ENCODE measurements at places on chromosomes 5 and 9.

DNA sequence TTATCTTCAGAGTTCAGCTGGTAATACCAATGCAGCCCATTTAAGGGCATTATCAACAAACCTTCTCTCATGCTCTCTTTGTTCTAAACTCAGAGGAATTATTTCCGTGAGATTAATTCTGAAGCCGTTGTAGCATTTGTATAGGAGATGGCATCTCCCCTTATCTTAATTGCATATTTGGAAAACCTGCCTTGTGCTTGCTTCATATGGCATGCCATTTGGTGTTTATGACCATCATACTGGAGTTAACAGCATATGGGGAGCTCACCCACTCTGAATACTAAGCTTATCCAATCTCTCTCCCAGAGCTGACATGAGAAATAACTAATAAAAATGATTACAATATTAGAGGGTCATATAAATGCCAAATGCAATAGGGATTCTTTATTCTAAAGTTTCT lies 243.2 kb downstream of the BRINP1 start:
- DNase-seq = no peak

GRCh38 chr5:77356740-77357139 lies 135.4 kb downstream of the WDR41 start:
- DNase-seq = no peak

GRCh38 chr5:151696470-151697061 lies 9.9 kb upstream of the SPARC start:
- DNase-seq = no peak

DNA sequence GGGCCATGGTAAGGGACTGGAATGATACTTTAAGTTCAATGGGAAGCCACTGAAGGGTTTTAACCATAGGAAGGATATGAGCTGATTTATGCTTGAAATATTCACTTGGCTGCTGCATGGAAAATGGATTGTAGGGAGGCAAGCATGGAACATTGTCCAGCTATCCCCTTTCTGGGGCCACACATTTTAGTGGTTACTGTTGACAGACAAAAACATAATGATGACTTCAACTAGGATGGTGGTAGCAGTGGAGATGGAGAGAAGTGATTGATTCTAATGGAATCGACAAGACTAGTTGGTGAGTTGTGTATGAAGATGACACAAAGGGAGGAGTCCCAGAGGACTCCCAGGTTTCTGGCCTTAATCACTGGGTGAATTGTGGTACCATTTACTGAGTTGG lies 6.2 kb upstream of the FCHSD1 start:
- no peak for DNase-seq

DNA sequence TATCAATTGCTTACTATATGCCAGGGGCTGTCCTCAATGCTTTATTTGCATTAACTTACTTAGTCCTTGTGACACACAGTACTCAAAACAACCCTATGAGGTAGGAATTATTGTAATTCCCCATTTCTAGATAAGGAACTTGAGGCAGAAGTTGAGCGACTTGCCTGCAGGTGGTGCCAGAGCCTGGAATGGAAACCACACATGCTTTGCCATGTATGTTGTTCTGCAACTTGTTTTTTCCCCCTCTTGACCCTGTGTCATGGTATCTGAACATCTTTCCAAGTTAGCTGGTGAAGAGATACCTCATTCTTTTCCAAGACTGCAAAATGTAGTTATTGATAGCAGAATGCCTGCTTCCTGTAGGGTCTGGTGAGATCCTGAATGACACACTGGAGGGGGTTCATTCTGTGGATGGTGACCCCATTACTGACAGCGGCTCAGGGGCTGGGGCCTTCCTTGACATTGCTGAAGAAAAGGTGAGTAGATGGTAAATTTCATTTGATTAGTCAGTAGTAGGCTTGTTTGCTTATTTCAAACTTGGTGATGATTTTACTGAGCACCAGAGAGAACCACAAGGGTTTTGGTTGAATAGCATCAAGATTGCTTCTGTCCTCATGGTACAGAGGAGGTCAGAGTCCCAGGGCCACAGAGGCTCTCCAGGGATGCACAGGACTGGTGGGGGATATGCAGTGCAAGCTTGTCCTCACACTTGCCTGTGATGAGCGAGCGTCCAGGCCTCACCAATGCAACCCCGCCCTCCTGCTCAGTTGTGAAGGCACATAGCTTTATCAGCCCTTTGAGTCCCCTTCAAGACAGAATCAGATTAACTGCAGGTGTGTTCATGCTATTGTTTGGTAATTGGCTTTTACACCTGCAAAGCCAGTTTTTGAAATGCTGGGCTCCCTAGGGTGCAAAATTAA lies 57.0 kb downstream of the COL15A1 start:
- DNase-seq = peak; percentile 25

DNA sequence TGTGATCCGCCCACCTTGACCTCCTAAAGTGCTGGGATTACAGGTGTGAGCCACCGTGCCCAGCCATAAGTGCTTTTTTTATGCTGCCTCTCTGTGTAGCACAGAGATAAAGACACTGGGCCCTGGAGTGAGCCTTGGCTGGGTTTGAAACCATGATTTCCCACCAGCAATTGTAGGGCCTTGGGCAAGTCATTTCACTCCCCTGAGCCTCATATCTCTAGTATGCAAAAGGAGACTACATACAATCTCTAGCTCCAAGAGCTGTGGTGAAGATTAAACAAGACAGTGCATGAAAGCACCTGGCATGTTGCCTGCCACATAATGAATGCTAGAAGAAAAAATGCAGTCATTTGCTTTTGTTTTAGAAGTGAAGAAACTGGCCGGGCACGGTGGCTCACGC lies 3.9 kb downstream of the FABP6 start:
- no peak for DNase-seq

GRCh38 chr5:110769000-110769681 lies 30.3 kb downstream of the SLC25A46 start:
- DNase-seq = no peak

- no peak for DNase-seq
Observed at GRCh38 chr5:5046680-5047502, 93.2 kb upstream of the ADAMTS16 start.

GRCh38 chr5:159765760-159766517 lies 150.3 kb upstream of the ADRA1B start:
- DNase-seq = no peak

DNA sequence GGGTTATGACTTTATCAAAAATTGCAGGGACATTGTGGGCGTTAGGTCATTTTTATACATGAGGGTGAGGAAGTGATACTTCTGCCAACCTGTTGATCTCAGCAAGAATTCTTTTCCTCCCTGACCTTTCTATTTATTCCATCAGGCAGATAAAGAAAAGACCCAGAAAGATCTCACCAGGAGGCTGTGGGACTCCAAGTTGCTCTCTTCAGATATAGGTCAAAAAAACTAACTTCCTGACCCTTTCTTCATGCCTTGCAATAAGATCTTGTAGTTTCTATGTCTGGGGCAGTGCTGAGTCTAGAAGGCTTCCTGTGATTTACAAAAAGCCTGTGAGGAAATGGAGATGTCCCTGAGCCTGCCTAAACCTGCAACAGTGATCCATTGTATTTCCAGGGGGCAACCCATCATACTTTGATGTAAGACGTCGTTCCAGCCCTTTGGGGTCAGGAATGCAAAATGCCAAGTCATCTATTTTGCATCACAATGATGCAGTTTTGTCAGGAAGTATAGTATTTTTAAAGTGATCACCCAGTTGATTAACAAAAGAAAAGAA lies 22.0 kb upstream of the PIK3R1 start:
- DNase-seq = no peak

- no peak for DNase-seq
Observed at GRCh38 chr9:93579711-93580516, 3.5 kb downstream of the PHF2 start.

DNA sequence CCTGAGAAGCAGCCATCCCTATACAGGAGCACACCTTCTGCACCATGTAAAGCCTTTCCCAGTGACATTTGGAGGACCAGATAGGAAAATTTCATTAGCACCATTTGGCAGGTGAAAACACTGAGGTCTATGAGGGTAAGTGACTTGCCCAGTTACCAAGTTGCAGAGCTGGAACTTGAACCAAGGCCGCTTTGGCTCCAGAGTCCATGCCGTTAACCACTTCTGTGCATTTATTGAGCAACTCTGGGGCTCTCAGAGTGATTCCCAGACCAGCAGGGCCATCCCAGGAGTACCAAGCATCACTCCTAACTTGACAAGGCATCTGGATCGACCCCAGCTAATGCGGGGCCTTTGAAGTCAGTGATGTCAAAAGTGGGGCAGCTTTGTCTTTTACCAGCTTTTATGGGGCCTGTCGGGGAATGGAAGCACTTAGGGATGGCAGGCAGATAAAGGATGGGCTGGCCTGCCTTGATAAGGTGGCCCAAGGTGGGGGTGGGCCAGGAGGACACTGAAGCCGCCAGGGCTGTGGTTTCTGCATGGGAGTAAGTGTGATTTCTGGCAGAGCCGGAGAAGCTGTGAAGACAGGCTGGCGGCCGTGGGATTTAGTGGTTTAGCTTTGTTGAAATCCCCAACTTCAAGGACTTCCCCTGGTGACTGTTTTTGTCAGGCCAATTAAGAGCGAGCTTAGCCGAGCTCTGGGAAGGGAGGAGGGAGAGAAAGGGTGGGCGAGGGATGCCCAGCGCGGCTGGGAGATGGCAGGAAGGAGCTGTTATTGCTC lies 127.3 kb downstream of the MACROH2A1 start:
- no peak for DNase-seq

- no peak for DNase-seq
Observed at GRCh38 chr9:110922145-110922544, 116.1 kb downstream of the LPAR1 start.

- no peak for DNase-seq
Observed at GRCh38 chr9:27261517-27262211, 35.3 kb downstream of the EQTN start.

DNA sequence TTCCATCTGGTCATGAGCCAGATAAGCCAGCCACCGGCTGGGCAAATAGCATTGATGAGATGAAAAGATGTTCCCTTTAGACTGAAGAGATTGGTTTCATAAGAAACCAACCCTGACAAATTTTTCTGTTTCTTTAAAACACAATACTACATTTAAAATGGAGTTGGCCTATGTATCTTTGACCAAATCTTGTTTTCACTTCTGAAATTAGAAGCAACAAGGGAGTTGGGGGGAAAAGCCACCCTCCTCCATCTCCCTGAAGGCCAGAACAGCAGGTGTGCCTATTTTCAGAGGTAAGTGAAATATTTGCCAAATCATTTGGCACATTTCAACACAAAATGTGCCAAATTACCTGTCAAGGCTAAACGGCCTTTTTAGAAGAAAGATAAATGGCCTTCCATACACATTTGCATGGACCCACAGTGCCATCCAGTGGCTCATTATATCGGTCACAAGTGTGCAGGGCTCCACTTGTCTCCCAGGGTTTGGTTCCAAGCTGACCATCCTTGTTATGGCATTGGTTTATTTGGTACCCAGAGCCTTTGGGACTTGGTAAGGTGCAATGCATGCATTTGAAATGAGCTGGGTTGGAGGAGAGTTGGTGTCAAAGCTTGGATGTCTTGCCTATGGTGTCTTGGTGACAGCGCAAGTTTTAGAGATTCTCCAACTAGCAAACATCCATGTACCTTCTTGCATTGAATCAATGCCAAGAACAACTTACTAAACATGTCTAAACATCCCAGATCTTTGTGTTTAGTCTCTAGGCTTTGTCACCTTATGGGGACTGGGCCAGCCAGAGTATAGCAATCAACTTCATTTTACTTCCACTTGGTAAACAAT lies 372.0 kb upstream of the KIF2A start:
- DNase-seq = no peak

- no peak for DNase-seq
Observed at GRCh38 chr5:57007344-57007743, 55.4 kb upstream of the MIER3 start.

DNA sequence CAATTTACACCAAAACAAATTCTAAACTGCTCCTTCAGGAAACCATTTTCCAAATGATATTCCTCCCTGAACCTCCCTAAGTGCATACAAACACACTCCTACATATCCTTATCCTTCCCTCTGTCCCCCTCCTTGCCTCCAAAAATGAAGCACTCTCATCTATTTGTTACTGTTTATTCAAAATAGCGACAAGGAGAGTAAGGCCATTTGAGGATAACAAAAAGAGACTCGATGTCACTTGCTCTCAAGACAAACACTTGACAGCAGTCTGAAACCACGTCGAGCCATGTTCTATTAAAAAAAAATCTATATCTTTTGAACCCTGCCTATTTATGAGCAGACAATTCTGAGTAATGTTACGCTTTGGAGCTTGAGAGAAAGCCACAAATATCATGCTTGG lies 547.9 kb downstream of the DTWD2 start:
- no peak for DNase-seq

- no peak for DNase-seq
Observed at GRCh38 chr9:131826053-131826452, 86.2 kb upstream of the RAPGEF1 start.

DNA sequence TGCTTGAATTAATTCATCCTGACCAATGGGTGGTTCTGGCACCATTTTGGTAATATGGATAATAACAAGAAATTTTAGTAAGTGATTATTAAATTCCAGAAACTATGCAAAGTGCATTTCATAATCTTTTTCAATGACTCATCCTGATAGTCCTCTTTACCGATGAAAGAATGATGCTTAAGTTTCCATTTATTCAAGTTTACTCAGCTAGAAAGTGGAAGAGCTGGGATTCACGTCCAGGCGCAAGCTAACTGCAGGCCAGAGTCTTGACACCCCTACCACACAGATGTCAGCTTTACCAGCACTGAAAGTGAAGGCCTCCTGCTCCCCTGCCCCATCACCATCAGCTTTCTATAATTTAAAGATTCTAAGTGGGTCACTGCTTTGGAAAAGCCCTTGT lies 493.5 kb upstream of the WWC1 start:
- DNase-seq = no peak

GRCh38 chr5:42923710-42924109 lies 112.0 kb upstream of the SELENOP start:
- no peak for DNase-seq

DNA sequence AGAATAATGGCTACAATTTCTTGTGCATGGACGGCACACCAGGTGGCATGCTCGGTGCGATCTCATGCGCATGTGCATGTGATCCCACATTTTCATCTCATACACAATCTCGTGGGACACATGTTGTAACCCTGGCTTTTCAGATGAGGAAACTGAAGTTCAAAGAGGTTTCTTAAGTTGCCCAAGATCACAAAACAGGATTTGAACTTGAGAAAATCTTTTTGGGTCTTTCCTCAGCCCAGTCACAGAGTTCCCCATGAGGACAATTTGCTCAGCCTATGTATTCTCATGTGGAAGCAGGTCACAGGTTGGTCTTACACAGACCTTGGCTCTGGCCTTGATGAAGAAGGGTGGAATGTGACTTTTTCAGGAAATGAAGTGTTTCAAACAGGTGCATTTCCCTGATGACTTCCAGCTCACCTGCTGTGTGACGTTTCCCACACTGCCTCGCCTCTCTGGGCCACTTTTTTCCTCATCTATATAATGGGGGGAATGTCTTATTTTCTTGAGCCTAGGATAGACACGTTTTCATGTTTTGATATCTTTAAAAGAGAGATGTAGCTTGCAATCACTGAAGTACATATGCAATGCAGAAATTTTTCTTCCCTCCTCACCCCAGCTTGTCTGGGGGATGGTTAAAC lies 7.1 kb upstream of the ORM1 start:
- DNase-seq = no peak

GRCh38 chr9:115000217-115000639 lies 69.8 kb upstream of the TNFSF8 start:
- no peak for DNase-seq
